ENCODE measurements at places on chromosomes 1 and 21.
A peak's percentile ranks its signal among the peaks of the same experiment; 100 is the strongest.

- DNase-seq = no peak
These were observed 647.5 kb upstream of the CHRM3 start for GRCh38 chr1:238738892-238739291.

- DNase-seq = no peak
These were observed 34.6 kb downstream of the DPYD start for GRCh38 chr1:97886199-97886598.

DNA sequence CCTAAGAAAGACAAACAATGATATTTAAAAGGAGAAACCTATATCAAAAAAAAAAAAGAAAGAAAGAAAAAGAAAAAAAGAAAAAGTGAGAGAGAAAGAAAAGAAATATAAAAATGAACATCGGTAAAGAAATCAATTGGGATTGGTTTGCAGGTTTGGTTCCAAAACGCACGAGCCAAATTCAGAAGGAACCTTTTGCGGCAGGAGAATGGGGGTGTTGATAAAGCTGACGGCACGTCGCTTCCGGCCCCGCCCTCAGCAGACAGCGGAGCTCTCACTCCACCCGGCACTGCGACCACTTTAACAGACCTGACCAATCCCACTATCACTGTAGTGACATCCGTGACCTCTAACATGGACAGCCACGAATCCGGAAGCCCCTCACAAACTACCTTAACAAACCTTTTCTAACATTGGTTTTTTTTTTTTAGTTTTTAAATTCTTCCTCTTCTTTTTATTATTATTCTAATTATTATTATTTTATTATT, 11.7 kb downstream of the LHX9 start:
- peak; percentile 30 for DNase-seq

GRCh38 chr1:173112129-173112528, 61.4 kb upstream of the TNFSF18 start:
- no peak for DNase-seq

- DNase-seq = no peak
These were observed 571.8 kb upstream of the ADGRL2 start for GRCh38 chr1:81228926-81229325.

GRCh38 chr1:60949154-60949825, 133.1 kb upstream of the NFIA start:
- no peak for DNase-seq

- no peak for DNase-seq
These were observed 63.9 kb upstream of the C1orf105 start for GRCh38 chr1:172356620-172357019.

- no peak for DNase-seq
These were observed 174.1 kb downstream of the ACTL8 start for GRCh38 chr1:17929224-17929623.

GRCh38 chr1:228540161-228540917, 53.2 kb downstream of the RNF187 start:
- no peak for DNase-seq

- DNase-seq = no peak
These were observed 80.7 kb upstream of the HP1BP3 start for GRCh38 chr1:20867847-20868246.

- no peak for DNase-seq
These were observed 747 bp upstream of the ENAH start for GRCh38 chr1:225653463-225654276.

- peak; percentile 58 for DNase-seq
These were observed 58.4 kb upstream of the CXADR start for GRCh38 chr21:17454315-17455027.

- DNase-seq = no peak
These were observed 289.5 kb downstream of the RRAGC start for GRCh38 chr1:38569932-38570656.

- DNase-seq = no peak
These were observed 1.5 kb downstream of the CENPF start for GRCh38 chr1:214604523-214604922.

DNA sequence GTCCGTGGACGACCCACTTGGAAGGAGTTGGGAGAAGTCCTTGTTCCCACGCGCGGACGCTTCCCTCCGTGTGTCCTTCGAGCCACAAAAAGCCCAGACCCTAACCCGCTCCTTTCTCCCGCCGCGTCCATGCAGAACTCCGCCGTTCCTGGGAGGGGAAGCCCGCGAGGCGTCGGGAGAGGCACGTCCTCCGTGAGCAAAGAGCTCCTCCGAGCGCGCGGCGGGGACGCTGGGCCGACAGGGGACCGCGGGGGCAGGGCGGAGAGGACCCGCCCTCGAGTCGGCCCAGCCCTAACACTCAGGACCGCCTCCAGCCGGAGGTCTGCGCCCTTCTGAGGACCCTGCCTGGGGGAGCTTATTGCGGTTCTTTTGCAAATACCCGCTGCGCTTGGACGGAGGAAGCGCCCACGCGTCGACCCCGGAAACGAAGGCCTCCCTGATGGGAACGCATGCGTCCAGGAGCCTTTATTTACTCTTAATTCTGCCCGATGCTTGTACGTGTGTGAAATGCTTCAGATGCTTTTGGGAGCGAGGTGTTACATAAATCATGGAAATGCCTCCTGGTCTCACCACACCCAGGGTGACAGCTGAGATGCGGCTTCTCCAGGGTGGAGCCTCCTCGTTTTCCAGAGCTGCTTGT, 32.4 kb downstream of the PRMT2 start:
- no peak for DNase-seq

DNA sequence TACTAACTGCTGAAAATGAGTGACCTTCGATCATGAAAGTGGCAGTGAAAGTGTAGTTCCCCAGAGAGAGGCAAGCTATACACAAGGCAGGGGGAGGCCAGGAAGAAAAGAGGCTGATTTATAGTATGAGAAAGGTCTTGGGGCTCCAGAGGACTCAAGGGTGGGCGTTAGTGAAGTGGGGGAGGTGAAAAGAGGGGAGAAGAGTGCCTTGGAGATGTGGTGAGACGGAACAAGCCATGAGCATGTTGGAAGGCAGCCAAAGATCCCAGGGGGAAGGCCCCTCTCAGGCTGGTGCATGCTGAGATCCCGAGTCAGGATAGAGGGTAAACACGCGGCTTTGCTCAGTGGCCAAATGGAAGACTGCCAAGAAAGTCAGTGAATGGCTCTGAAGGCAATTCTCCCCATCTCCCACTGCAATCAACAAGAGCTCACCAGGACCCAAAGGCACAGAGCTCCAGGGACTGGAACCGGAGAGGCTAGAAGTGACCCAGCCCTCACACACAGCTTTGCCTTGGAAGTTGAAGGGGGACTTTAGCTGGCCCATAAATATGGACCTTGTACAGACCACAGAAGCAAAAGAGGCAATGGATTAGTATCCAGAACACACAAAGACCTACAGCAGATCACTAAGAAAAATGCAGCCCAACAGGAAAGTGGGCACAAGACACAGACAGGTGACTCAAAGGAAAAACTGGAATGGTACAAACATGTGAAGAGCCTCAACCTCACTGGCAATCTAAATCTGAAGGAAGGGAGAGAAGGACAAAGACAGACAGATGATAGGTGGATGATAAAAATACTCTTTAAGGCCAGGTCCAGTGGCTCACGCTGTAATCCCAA, 49.6 kb downstream of the HSF2BP start:
- no peak for DNase-seq

- DNase-seq = no peak
These were observed 225.3 kb downstream of the RGS7 start for GRCh38 chr1:241131636-241132194.

GRCh38 chr1:3858231-3858981, 1.1 kb downstream of the DFFB start:
- DNase-seq = no peak

- DNase-seq = no peak
These were observed 276.9 kb upstream of the SNX7 start for GRCh38 chr1:98384461-98385141.

DNA sequence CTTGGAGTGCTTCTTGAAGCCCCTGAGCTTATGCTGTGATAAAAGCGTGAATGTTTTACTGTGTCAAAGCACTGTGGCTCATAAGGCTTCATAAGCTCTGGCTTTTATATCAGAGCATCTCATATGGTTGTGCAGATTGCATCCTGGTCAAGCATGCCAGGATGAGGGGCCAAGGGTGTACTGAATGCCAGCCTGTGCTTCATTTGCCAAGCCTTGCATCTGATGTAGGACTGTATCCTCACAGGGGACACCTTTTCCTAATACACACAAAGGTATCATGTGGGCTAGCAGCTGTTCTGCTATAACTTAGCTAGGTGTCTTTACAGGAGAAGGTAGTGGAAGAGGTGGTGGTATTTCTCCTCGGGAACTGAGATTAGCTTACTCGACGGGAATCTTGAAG, 134.7 kb downstream of the ST6GALNAC3 start:
- no peak for DNase-seq

- no peak for DNase-seq
These were observed 58.5 kb upstream of the CNTN2 start for GRCh38 chr1:204984499-204984898.

- no peak for DNase-seq
These were observed 53.3 kb downstream of the IVNS1ABP start for GRCh38 chr1:185263780-185264179.

GRCh38 chr21:33155422-33155821, 74.3 kb upstream of the IFNAR2 start:
- no peak for DNase-seq

GRCh38 chr1:162385702-162386101, 4.2 kb downstream of the C1orf226 start:
- no peak for DNase-seq

DNA sequence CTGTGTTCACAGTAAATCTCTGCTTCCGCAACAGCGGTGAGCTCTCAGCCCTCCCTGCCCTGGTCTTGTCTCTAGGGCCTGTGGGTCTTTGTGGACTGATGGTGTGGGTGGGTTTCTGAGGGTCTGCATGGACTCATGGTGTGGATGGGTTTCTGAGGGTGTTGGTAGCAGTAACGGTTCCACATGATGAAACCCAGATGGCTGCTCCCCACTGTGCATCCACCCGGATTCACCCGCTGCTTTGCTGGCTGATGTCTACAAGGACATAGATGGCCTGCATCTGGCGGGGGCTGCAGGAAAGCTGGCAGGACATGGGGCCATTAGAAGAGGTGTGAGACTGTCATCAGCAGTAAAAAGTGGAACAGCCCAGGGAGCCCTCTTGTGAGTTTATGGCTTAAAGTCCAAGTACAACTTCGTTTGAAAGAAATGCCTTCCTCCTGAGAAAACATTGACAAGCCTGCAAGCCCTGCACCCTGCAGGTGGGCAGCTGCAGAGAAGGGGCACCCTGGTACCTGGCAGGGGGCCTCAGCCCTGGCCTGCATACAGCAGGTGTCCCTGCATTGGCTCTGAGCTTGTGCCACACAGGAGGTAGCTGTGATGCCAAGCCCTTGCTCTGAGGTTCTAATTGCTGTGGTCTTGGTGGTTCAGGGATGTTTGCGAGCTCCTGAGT, 156.9 kb upstream of the COL6A1 start:
- no peak for DNase-seq

GRCh38 chr1:95888941-95889390, 655.0 kb downstream of the RWDD3 start:
- DNase-seq = no peak

DNA sequence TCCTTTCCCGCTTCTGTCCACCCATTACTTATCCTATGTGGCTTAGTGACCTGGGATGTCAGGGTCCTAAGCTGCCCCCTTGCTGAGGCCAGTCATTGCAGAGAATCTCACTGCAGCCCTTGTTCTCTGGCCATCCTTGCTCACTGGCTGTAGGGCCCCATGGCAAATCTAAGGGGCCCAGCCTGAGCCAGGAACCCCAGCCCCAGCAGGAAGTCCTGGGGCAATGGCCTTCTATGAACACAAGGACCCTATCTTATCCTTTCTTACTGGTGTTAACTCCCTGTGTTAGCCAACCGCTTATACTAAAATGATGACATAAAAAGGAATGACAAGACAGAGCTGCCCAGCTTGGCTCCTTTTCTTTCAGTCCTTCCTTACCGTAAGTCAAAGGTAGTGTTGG, 29.9 kb downstream of the DHCR24 start:
- DNase-seq = no peak

GRCh38 chr1:7454052-7454815, 316.9 kb upstream of the VAMP3 start:
- DNase-seq = no peak

DNA sequence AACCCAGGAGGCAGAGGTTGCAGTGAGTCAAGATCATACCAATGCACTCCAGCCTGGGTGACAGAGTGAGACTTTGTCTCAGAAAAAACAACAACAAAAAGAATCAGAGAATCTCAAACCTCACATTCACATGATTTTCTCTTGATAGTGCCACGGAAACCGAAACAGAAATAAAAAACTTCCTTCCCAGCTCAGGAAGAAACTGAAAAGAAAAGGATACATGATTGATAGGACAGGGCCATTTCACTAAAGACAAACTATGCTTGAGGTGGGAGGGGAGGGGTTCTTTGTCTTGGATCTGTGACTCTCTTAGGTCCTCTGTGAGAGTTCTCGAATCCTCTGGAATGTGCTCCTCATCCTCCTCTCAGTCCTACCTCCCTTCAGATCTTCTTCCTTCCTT, 19.8 kb upstream of the CD53 start:
- DNase-seq = no peak

- no peak for DNase-seq
These were observed 2.0 kb downstream of the HPCAL4 start for GRCh38 chr1:39689214-39689613.

DNA sequence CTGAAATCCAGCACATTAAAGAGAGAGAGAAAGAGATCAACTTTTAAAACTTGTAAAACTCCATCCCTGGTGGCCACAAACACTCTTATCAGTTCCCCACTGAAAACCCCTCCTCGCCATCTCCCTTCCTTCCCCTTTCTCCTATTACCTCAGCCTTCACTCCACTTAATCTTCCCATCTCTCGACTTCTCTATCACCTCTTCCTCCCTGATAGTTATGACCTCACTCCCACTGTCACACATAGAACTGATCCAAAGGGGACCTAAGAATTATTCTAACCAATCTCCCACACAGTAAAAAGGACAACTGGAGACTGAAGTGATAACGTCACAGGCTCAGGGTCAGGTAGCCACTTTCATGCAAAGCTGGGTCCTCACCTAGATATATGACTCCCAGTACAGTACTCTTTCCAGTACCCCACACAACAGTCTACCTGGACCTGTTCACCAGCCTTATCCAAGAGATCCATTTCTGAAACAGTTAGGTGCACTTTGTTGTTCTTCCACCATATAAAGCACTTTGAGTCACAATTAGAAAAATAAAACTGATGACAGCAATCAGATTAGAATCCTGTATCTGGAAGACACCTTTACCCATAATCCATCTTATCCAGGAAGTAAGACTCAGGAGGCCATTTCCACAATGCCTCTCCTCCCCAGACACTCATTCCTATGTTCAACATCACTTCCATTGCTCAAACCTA, 324.8 kb downstream of the SMYD3 start:
- DNase-seq = no peak

DNA sequence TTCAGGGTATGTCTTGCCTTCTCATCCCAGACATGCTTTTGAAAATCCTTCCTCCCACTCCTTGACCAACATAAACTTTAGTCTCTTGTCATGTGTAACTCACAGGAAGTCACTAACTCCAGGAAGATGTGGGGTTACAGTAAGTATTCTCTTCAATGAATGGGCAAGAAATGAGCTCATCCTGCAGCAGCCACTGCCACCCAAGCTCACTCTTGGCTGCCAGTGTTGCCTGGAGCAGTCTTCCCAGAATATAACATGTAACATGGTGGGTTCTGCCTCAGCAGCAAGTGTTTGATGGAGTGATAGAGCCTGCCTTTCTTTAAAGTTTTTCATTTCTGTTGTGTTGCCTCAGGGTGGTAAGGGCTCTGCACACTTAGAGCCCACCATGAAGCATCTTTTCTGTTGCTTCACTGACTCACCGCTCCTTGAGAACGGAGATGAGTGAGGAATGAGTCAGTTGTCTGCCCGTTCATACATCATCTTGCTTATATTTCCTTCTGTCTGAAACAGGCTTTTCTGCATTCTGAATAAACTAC, 187.0 kb downstream of the TPR start:
- DNase-seq = no peak

GRCh38 chr1:79550402-79550801, 543.9 kb upstream of the ADGRL4 start:
- no peak for DNase-seq

Data from stimulated activated CD4-positive, alpha-beta T cell treated with anti-CD3 and anti-CD28 coated beads, Interleukin-2, amount 100 ng/mL, for 48 hours (primary cell).